ENCODE measurements at places on chromosomes 7 and 10. TPM values are rescaled to one million over a fixed set of nuclear protein-coding genes. Genes with fewer than 3 reads are reported as not detected.

- H3K4me3 ChIP-seq, result no peak overlapping the region
- no peak for DNase-seq
- H3K27ac ChIP-seq, result no peak overlapping the region
- H3K36me3 ChIP-seq, result no peaks in the 10 kb centered on the region
These were observed 179.8 kb downstream of the EBF3 start for GRCh38 chr10:129784291-129784690.

- H3K27me3 ChIP-seq, result peaks cover 9% of the 10 kb centered on the region
- H3K4me1 ChIP-seq, result peaks cover 30% of the 10 kb centered on the region
- no peaks in the 10 kb centered on the region for H3K36me3 ChIP-seq
- peak overlapping the region; percentile 41 for H3K4me3 ChIP-seq
These were observed 3.7 kb downstream of the ELOVL3 start for GRCh38 chr10:102229810-102230263.

DNA sequence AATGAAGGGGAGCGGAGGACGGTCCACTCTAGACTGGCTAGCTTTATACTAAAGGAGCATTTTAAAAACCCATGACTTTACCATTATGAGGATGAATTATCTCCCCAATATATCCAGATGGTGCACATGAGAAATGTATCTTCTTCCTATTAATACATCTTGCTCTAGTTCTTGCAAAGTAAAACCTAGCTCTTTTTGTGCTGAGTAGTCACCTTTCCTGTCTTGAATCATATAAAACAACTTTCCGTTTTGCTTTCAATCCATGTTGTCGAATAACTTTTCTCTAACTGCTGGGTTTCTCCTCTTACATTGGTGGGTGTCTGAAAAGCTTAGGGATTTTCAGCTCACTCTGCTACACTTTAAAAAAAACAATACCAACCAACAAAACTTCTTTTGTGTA, 96.3 kb upstream of the TAC1 start:
- H3K4me3 ChIP-seq, result no peak overlapping the region
- H3K27ac ChIP-seq, result no peak overlapping the region
- H3K27me3 ChIP-seq, result no peaks in the 10 kb centered on the region
- no peaks in the 10 kb centered on the region for H3K36me3 ChIP-seq

- peaks cover 72% of the 10 kb centered on the region for H3K4me1 ChIP-seq
- no peaks in the 10 kb centered on the region for H3K36me3 ChIP-seq
- H3K4me3 ChIP-seq, result no peak overlapping the region
- no peaks in the 10 kb centered on the region for H3K27me3 ChIP-seq
- peak overlapping the region; percentile 35 for H3K27ac ChIP-seq
These were observed 145.1 kb downstream of the PLXNA4 start for GRCh38 chr7:132430861-132431822.

Gene NAT16
- not detected for total RNA-seq

All from CD4-positive, alpha-beta memory T cell (primary cell).